Muscle of leg (tissue), 16 donors: ENCODE measurements at places on chromosomes 1 and 21. TPM values are rescaled to one million over a fixed set of nuclear protein-coding genes. Genes with fewer than 3 reads are reported as not detected.

Gene FAM3B
- 0.27 TPM for total RNA-seq

Gene CFHR2
- not detected for total RNA-seq

GRCh38 chr1:26378088-26378878 lies 5.7 kb upstream of the ZNF683 start:
- H3K36me3 ChIP-seq = no peaks in the 10 kb centered on the region
- peak; percentile 78 for DNase-seq
- H3K4me1 ChIP-seq = peaks cover 3% of the 10 kb centered on the region
- no peak overlapping the region for H3K27ac ChIP-seq

Gene LORICRIN
- total RNA-seq = not detected

GRCh38 chr1:211703812-211704537 lies 28.6 kb upstream of the NEK2 start:
- no peaks in the 10 kb centered on the region for H3K36me3 ChIP-seq
- DNase-seq = peak; percentile 49
- peaks cover 2% of the 10 kb centered on the region for H3K27me3 ChIP-seq
- H3K4me1 ChIP-seq = peaks cover 28% of the 10 kb centered on the region
- H3K4me3 ChIP-seq = no peak overlapping the region

Gene ISG15
- 18.8 TPM for total RNA-seq
